ENCODE measurements at places on chromosomes 6 and 20.

GRCh38 chr20:7959484-7959883, 19.2 kb upstream of the HAO1 start:
- no peak for DNase-seq

DNA sequence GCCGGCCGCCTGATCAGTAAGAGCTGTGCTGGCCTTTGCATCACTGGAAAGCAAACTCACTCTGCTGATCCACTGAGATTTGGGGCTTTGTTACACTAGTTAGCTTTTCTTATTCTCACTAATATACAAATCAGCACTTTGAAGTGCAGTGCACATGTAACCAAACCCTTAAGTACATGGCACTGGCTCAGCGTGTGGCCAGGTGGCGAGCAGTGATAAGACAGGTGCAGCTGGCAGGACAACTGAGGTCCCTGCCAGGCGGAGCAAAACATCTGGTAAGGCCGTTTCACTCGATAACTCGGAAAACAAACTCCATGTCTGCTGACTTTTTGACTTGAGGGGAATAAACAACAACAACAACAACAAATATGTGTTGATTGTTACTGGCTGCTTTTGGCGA, 11.0 kb downstream of the GFRA4 start:
- no peak for DNase-seq

DNA sequence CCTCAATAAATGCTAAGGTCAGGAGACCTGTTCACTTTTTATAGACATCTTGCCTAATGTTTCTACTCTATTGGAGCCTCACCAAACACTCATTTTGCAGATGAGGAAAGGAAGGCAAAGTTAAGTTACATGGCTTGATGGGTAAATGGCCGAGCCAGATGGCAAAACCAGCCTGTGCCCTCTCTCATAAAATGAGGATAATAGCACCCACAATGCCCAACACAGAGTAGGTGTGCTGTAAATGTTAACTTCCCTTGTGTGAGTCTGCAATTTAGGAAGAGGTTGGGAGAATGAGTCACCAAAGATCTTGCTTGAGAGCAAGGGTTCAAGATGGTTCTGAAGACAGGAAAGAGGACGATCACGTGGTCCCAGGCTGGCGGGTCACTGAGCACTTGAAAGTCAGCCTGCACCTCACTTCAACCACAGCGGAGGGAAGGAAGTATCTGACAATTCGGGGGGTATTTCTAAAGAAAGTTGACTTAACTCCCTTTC, 3.3 kb downstream of the KCNK5 start:
- DNase-seq, result no peak

GRCh38 chr6:44481760-44482159, 94.3 kb downstream of the CDC5L start:
- DNase-seq, result no peak

- DNase-seq, result no peak
Observed at GRCh38 chr6:1724124-1724523, 114.4 kb downstream of the FOXC1 start.

- no peak for DNase-seq
Observed at GRCh38 chr6:145891126-145891525, 73.0 kb downstream of the SHPRH start.

DNA sequence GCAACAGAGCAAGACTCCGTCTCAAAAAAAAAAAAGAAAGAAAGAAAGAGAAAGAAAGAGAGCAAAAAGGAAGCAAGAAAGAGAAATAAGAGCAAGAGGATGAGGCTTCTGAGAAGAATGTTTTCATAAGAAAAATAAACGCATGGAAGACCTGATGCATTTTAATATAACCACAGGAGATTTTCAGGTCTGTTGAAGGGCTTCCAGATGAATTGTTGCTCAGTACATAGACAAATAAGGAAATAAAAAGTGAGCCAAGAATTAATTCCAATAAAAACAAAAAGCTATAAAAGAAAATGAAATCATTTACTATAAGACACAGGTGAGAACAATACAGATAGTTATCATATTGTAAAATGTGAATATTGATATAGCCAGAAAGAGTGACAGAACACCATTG, 43.5 kb downstream of the PERP start:
- DNase-seq, result no peak

GRCh38 chr20:5364997-5365597, 48.3 kb upstream of the PROKR2 start:
- DNase-seq, result no peak

DNA sequence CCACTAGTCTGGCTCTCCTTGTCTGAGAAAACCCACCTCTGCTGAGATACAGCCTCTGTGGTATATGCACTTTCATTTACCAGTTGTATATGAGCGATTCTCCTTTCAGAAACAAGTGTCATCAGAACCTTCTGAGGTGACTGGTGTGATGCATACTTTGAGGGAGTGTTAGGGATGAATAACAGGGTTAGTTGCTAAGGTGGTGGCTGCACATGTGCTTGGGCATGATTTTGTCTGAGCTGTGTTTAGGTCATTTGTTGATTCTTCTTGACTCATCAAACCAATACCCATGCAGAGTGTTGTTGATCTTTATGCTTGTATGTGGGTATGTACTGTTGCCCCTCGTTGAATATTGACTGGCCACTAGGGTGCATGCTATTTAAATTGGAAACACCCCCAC, 25.7 kb downstream of the DTD1 start:
- DNase-seq, result no peak

GRCh38 chr6:119612176-119612891, 262.8 kb upstream of the MAN1A1 start:
- no peak for DNase-seq

GRCh38 chr6:99495466-99495865, 19.8 kb downstream of the USP45 start:
- DNase-seq, result no peak

- DNase-seq, result no peak
Observed at GRCh38 chr20:50343125-50343489, 152.5 kb downstream of the CEBPB start.

DNA sequence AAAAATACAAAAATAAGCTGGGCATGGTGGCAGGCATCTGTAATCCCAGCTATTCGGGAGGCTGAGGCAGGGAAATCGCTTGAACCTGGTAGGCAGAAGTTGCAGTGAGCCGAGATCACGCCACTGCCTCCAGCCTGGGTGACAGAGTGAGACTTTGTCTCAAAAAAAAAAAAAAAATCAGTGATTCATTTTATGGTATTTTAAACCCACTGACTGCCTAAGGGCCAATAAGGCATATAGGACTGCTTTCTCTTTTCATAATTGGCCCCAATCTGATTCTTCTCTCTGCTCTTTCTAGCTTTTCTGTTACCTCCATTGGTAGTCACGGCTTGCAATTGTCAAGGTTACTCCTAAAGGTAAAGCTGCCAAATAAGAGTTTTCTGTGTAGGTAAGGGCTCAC, 60.2 kb upstream of the ADGRF1 start:
- no peak for DNase-seq

- DNase-seq, result no peak
Observed at GRCh38 chr6:45021676-45022075, 306.5 kb upstream of the RUNX2 start.

DNA sequence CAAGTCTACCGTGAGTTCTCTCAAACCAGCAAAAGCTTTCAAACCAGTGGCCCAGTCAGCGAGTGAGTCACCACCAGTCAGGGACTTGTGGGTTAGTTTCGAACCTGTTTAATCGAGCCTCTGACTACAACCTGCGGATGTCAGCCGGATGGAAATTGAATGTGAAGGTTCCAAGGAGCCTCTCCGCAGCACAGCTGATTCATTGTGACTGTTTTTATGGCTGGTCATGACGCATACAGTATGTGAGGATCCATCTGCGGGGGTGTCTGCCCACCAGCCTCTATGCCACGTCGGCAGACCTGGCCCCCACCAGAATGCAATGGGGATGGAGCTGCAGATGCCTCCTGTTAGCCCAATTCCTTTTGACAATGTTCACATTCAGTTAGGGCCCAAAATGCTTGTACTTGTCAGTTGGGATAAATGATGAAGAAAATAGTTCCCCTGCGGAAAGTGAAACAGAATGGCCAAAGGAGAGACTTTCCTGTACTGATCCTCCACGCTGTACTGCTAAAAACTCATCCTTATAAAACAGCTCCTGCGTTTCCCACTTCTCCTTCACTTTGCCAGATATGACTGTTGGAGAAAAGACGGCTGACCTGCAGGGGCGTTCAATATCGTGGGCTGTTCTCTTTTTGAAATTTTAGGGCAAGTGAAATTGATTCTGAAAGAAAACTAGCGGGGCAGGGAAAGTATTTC, 206.6 kb downstream of the TFAP2B start:
- DNase-seq, result no peak

- no peak for DNase-seq
Observed at GRCh38 chr6:117938311-117938995, 31.4 kb downstream of the SLC35F1 start.

- DNase-seq, result no peak
Observed at GRCh38 chr20:46666818-46667515, 15.7 kb upstream of the SLC13A3 start.

- DNase-seq, result no peak
Observed at GRCh38 chr6:166281104-166281503, 27.1 kb downstream of the PRR18 start.

GRCh38 chr20:50294164-50295088, 103.8 kb downstream of the CEBPB start:
- DNase-seq, result no peak

- no peak for DNase-seq
Observed at GRCh38 chr20:2656471-2657117, 4.2 kb downstream of the NOP56 start.

DNA sequence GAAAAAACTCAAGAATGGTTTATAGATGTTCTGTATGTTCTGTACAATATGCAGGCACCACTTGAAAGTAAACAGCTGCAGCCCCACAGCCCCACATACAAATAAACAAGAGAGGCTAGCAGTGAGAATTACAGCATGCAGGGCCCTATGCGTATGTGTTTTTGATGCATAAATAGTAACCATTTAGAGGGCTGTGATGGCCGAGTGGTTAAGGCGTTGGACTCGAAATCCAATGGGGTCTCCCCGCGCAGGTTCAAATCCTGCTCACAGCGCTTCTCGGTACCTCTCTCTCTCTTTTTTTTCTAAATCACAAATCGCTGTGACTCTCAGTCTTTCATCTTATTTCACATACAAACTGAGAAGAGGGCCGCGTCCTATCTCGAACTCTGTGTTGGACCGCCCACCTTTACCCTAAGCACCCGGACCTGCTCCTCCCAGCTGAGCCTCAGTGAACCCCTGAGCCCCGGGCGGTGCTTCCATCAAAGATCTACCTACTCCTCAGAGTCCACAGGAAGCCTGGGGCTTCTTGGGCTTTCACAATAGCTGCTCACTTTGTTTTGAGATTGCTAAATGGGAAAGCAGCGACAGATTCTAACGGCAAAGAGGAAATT, 37.7 kb upstream of the PRSS16 start:
- DNase-seq, result no peak

GRCh38 chr6:91694016-91694654, 1107.3 kb upstream of the MAP3K7 start:
- no peak for DNase-seq

GRCh38 chr6:168640768-168641167, 199.8 kb downstream of the SMOC2 start:
- DNase-seq, result no peak

GRCh38 chr6:134961366-134961765, 11.5 kb upstream of the ALDH8A1 start:
- no peak for DNase-seq

GRCh38 chr6:6319952-6320811, at the start of gene F13A1:
TSS of gene F13A1 (minus strand) at chr6:6320662. CDS start at chr6:6318664, 1,998 bp downstream.
- peak; percentile 30 for DNase-seq

DNA sequence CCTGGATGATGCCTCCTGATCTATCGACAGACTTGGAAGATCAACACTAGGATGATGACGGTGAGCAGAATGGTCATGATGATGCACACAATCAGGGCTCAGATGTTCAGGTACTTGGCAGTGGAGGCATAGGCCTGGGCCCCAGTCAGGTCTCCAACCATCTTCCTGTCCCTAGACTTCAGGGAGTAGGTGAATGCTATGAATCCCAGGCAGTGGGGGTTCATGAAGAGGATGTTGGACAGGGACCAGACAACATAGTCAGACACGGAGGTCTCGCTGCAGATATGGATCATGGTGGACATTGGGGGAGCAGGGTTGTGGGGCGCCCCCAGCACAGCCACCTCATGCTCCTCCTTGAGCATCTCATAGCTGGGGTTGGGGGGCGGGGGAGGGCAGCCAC, 27.5 kb downstream of the HLA-F start:
- no peak for DNase-seq

GRCh38 chr6:137873273-137873762, 6.3 kb downstream of the TNFAIP3 start:
- no peak for DNase-seq

DNA sequence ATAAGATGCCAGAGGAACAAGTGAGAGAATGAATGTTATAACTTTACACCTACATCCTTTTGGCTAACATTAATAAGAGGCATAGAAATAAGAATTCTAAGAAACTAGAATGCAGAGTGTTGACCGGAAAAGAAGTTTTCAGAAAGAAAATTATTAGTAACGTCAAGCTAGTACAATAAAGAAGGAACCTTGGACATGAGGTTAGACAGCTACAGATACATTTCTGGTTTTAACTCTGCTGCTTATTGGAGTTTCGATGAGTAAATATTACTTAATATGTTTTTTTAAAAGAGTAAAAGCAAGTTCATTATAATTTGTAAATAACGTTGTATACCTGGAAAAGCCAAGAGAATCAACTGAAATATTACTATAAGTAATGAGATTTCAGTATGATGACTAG, 22.7 kb downstream of the TAB2 start:
- no peak for DNase-seq

All from nephron progenitor cell (in vitro differentiated cells).